Stimulated activated CD4-positive, alpha-beta T cell treated with anti-CD3 and anti-CD28 coated beads, Interleukin-15, amount 100 ng/mL, for 48 hours (primary cell): ENCODE measurements at places on chromosomes 2 and 18.

DNA sequence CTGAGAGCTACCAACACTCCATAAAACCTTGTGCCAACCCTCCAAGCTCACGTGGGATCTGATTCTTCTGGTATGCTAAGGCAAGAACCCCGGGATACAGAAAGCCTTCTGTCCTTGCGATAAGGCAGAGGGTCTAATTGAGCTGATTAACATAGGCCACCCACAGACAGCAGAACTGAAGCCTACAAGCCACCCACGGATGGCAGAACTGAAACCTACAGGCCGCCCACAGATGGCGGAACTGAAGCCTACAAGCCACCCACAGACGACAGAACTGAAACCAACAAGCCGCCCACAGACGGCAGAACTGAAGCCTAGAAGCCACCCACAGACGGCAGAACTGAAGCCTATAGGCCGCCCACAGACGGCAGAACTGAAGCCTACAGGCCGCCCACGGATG, 216.3 kb downstream of the SNTG2 start:
- no peak for DNase-seq

DNA sequence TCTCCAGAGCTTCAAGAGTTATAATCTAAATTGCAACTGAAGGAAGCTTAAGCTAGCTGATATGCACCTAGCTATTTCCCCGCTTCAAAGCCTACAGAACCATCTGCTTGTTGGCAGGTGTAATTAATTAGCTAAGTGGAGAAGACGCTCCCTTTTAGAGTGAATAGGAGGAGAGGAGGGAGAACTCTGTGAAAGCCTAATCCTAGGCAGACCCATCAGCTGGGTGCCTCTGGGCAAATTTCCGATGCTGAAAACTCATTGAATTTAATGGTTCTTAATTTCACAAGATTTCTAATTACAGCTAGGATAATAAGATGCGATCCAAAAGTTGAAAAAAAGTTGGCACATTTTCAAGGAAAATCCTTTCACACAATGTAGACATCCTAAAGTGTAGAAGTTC, 735.9 kb downstream of the ERBB4 start:
- DNase-seq, result no peak

DNA sequence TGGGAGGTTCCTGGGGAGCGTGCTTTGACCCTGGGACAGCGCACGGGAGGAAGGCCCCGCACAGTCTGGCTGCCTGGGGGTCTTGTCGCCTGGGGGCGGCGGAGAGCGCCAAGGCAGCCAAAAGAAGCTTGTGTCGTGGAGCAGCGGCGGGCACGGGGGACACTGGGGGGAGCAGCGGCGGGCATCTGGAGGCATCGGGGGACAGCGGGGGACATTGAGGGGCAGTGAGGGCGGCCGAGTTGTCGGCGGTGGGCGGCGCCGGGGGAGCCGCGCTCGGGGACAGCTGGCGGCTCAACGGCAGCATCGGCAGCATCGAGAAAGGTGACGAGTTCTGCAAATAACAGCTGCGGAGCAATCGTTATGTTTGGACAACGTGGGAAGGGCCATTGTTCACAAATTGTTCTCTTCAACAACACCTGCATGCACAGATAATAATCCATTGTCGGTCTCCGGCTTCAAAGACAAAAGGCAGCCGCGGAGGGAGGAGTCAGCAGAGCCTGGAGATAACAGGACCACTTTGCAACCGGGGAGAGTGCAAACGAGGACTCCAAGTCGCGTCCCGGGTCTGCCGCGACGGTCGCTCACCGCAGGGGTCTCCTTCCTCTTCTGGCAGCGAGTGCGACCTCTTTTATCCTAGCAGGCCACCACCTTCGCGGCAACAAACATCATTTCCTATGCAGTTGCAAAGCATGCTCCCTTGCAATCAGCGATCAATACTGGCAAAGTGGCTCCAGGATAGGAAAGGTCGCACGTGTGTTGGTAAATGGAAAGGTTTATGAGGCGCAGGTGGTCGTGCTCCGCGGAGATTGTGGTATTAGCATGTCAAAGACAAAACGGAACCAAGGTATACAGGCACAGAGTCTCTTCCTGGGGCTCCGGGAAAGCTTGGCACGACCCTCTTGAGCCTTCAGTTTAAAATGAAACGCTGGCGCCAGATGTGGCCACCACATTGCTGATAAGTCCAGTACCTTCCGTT, 132.3 kb upstream of the DLX2 start:
- DNase-seq, result no peak

- no peak for DNase-seq
Observed at GRCh38 chr18:56851774-56852173, 200.6 kb downstream of the WDR7 start.

GRCh38 chr2:1278861-1279260, 134.4 kb upstream of the TPO start:
- peak; percentile 4 for DNase-seq

DNA sequence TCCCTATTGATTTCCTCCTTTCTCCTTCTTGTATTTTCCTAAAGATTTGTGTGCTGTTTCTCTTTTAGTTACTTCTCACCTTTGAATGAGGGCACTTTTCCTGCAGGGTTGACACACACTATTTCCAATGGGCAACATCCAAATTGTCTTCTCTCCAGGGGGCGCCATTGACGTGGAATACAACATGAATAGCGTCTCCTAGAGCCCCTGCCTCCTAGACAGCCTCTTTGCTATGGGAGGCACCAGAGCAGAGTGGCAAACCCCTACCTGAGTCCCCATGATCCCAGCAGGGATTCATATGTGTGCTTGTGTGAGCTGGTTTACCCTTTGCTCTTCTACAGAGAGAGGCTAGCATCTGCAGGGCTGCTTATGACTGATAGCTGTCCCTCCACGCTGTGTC, 61.3 kb upstream of the ITSN2 start:
- DNase-seq, result peak; percentile 51

- no peak for DNase-seq
Observed at GRCh38 chr2:134568413-134568812, 150.4 kb downstream of the TMEM163 start.

DNA sequence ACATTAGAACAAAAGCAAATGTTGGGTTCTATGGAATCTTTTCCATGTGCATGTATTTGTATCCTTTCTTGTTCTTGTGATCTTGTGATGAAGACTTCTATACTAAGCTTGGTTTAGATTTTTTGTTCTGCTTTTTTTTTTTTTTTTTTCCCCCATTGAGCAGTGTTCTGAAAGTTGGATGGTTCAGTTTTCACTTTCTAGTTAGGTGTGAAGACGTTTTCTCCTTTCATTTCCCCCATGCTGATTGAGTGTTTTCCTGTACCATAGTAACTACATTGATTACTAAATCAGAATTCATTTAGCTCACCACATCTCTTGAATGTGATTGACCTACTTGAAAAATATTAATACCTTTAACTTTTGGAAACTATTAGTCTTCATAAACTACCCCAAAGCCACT, 34.1 kb downstream of the NOP58 start:
- DNase-seq, result no peak
